ENCODE measurements at places on chromosomes 12 and 14. TPM values are rescaled to one million over a fixed set of nuclear protein-coding genes. Genes with fewer than 3 reads are reported as not detected.

The CLEC6A gene
- total RNA-seq, result not detected

The SPIC gene
- not detected for total RNA-seq

The ALDH1L2 gene
- total RNA-seq, result 0.13 TPM

The CCDC184 gene
- total RNA-seq, result 1.1 TPM

The RPGRIP1 gene
- total RNA-seq, result 3.4 TPM

The EGLN3 gene
- 65.0 TPM for total RNA-seq

The DAO gene
- not detected for total RNA-seq

The NCOR2 gene
- 18.0 TPM for total RNA-seq

The PLA2G1B gene
- total RNA-seq, result not detected

The CINP gene
- total RNA-seq, result 30.4 TPM

The MYO1H gene
- total RNA-seq, result not detected

The CALM1 gene
- 362 TPM for total RNA-seq

The CIROP gene
- total RNA-seq, result 0.06 TPM

The ANKRD9 gene
- 10.8 TPM for total RNA-seq

The TOMM20L gene
- not detected for total RNA-seq

The TAS2R7 gene
- not detected for total RNA-seq

The CCND2 gene
- total RNA-seq, result 103 TPM

The HHIPL1 gene
- total RNA-seq, result 1.2 TPM

Measured in neural progenitor cell (in vitro differentiated cells).